ENCODE measurements at places on chromosomes 12 and 14.

- DNase-seq: no peak
Observed at GRCh38 chr12:86959766-86960458, 703.7 kb upstream of the MGAT4C start.

- DNase-seq: no peak
Observed at GRCh38 chr12:22169376-22169775, 123.4 kb downstream of the CMAS start.

DNA sequence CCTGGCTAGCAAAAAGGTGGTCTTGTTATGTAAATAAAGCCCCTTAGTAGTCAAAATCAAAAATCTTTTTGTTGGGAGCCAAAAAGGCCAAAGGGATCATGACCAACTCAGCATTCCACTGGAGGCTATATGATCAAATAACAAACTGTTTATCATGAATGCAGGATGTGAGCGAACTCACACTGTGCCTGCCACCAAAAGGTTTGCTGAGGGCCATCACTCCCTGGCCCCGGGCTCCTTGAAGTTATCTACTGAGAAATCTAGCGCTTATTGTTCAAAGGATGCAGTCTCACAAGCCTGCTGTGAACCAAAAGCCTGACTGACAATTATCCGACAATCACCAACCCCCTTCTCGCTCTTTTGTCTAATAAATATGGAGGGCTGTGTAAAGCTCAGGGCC is 107.2 kb upstream of the DDHD1 start:
- DNase-seq: no peak

DNA sequence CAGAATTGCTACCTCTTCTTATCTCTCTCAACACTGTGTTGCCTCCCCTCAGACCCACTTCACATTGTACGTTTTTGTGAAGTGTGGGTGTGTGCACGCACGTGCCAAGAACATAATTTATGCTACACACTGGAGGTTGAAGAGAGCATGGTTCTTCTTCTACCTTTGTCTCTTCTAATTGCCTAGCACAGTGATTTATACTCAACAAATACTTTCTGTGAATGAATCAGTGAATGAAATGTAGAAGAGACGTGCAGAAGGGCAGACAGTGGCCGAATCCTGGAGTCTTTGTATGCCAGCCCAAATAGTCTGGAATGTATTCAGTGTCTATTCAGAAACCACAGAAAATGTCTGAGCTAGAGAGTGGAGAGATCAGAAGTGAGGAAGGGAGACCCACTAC is 4.6 kb upstream of the SAMD4A start:
- no peak for DNase-seq

DNA sequence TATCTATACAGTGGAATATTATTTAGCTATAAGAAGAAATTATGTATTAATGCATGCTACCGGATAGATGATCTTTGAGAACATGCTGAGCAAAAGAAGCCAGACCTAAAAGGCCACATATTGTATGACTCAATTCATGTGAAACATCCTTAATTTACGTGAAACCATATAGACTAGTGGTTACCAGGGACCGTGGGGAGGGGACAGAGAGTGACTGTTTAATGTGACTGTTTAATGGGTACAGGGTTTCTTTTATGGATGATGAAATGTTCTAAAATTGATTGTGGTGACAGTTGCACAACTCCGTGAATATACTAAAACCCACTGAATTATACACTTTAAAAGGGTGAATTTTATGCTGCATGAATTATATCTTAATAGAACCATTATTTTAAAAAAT is 8.5 kb upstream of the BCL7A start:
- DNase-seq: no peak

- DNase-seq: no peak
Observed at GRCh38 chr12:66662179-66662578, 16.7 kb downstream of the GRIP1 start.

- DNase-seq: no peak
Observed at GRCh38 chr12:9615420-9616136, 7.9 kb upstream of the KLRB1 start.

DNA sequence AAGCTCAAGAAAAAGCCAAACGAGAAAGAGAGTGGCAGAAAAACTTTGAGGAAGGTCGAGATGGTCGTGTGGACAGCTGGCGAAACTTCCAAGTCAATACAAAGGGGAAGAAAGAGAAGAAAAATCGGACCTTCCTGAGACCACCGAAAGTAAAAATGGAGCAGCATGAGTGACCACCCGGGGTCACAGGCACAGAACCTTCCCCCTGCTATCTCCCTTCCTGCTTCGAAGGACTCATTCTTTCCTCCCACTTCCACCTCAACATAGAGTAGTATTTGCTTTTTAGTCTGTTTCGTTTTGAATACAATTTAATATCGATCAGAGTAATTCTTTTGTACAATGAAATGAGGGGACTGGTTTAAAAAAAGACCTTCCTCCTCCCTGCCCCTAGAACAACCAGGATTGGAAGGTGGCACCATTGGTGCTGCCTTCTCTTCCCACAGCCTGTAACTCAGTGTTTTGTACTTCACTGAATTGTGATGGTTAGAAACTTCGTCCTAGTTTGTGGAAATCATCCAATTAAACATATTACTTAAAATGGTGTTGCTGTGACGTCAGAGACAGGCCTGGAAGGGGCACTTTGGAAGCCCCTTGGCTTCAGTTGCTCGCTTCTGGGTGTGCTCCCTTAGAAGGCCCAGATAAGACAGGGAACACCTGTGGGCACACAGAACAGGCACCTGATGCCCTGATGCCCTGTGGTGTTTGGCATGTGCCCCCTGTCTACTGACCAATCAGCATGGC is 26.1 kb upstream of the NFKBIA start:
- DNase-seq: no peak

- no peak for DNase-seq
Observed at GRCh38 chr12:13454991-13455777, 258.7 kb downstream of the EMP1 start.

- peak; percentile 36 for DNase-seq
Observed at GRCh38 chr12:55842681-55843429, at the start of gene MMP19. Gene MMP19 (minus strand): TSS chr12:55842936. CDS start chr12:55842830, 106 bp downstream.

DNA sequence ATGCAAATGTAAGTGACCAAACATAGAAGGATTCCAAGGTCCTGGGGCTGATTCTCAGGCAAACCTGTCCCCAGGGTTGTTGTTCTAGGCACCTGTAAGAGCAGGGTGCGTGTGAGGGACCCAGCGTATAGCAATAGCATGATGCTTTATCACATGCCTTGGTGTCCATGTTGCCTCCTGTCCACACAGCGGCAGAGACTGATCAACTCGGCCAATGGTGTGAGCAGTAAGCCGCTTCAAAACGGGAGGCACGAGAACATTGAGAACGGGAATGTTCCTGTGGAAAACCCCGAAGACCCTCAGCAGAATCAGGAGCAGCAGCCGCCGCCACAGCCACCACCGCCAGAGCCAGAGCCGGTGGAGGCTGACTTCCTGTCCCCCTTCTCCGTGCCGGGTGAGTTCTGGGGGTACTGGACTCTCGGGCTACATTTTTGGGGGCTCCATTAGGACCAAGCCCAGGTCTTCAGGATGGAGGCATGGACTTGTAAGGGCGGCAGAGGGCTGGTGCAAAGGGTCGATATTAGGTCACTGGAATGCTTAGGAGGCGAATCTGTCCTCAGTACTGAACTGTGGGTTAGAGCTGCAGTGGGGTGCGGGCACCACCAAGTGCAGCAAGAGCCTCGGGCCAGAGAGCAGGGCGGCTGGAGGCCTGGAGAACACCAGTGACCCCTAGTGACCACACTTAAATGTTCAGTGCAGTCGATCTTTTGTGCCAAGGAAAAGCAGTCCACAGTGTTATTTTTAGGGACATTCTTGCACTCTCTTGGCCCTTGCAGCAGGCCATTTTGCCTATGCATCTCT is 57.2 kb upstream of the RIN3 start:
- DNase-seq: peak; percentile 79

DNA sequence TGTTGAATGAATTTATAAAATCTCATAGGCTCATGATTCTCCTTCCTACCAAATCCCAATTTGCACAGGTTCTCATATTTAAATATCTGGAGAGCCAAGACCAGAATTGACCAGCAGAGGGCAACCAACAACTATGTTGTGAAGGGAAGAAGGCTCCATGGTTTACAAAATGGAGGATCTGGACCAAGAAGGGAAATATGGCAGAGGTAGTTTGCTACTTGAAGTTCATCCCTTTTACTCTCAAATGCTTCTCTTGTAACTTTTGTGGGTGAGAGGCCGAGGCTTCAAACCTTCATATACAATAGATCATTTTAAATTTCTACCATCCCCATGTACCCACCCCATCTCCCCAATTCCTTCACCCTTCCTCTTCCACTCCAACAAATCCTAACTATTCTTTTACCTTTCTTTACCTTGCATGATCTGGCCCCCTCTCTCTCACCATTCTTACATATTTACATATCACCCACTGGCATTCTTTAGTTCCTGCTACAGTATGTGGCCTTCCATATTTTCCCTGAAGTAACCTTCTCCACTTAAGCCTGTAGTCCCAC is 3.8 kb upstream of the SMARCC2 start:
- peak; percentile 79 for DNase-seq

DNA sequence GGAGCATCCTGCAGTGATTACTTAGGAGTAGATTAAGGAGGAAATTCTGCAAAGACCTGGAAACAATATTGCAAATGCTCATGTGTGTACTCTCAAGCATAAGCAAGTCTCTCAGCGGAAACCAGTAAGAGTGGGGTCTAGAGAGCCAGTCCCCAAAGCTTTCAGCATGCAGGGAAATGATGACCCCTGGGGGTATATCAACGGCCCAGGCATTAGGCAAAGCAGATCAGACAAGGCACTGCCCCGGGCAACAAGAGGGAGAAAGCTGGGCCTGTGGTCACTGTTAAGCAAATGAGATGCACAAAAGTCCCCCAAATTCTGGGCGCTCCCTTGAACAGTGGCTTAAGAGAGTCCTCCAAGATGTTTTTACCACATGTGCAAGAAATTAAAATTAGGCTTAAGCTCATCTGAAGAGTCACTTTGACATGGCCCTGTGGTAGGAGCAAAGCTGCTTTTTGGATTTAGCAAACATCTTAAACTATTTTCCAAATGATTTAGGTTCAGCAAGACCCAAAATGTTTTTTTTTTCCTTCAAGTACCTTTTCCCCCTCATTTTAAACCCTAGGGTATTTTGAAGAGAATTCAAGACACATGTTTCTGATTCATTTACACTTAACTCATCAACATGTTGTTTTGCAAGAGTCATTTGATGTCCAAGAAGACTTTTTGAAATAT is 457.1 kb upstream of the TBX3 start:
- no peak for DNase-seq

GRCh38 chr12:27382171-27382795 is 49.6 kb downstream of the BMAL2 start:
- no peak for DNase-seq

DNA sequence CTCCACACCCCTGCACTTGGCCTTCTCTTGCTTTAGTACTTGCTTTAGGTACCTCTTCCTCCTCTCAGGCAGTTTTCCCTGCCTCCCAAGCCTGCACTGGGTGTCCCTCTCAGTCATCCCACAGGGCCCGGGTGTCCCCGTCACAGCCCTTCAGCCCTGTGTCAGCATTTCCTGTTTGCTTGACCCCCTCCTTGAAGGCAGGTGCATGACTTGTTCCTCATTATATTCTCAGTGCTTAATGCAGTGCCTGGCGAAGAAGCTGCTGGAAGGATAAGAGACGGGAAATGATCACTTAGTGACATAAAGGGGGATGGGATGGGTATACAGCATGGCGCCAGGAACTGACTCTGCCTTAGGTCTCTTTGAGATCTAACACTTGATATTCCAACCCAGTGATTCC is 61.5 kb downstream of the IQSEC3 start:
- peak; percentile 32 for DNase-seq

DNA sequence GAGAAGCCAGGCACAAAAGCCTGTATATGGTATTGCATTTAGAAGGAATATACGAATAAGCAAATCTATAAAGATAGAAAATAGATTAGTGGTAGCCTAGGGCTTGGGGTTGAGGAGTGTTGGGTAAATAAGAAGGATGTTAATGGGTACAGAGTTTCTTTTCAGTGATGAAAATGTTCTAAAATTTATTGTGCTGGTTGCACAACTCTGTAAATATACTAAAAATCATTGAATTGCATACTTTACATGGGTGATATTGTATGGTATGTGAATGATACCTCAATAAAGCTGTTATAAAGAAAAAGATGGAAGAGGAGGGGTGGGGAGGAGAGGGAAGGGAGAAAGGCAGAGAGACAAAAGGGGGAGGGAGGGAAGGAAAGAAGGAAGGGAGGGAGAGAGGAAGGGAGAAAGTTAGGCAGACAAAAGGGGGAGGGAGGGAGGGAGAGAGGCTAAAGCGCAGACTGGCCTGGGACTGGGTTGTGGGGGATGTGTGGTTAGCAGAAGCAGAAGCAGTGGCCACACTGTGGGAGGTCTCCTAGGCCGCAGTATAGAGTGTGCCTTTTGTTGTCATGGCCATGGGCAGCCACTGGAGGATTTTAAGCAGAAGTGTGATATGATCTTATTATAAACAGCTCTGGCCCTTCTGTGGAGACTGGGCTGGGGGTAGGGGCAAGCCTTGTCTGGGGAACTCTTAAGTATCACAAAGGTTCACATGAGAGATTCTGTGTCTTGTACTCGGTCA is 73.6 kb upstream of the ELK3 start:
- peak; percentile 61 for DNase-seq

DNA sequence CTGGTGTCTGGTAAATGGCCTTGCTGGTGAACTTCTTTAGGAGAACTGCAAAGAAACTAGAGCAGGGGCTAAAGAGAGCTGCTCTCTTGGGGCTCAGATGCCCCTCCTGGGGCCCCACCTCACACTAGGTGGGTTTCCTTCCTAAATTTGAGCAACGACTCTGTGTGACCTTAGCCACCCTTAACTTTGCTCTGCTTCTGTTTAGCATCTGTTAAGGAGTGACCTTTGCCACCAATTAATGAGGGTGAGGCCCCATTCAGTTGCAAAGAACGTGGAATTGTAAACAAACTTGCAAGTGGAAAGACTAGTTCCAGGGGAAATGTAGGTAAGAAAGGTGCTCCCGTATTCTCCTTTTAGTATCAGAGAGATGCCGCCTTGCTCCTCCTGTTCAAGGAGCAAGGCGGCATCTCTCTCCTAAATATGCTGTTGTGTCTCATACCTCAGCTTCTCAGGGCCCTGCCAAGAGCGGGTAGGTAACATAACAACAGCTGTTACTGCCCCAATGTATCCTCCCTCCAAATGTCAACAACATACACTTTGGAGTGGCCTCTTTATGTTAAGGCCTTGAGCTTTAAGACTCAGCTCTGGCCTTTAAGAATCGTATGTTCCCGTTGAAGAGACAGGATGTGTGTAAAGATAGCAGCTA is 77.6 kb upstream of the FUT8 start:
- no peak for DNase-seq

DNA sequence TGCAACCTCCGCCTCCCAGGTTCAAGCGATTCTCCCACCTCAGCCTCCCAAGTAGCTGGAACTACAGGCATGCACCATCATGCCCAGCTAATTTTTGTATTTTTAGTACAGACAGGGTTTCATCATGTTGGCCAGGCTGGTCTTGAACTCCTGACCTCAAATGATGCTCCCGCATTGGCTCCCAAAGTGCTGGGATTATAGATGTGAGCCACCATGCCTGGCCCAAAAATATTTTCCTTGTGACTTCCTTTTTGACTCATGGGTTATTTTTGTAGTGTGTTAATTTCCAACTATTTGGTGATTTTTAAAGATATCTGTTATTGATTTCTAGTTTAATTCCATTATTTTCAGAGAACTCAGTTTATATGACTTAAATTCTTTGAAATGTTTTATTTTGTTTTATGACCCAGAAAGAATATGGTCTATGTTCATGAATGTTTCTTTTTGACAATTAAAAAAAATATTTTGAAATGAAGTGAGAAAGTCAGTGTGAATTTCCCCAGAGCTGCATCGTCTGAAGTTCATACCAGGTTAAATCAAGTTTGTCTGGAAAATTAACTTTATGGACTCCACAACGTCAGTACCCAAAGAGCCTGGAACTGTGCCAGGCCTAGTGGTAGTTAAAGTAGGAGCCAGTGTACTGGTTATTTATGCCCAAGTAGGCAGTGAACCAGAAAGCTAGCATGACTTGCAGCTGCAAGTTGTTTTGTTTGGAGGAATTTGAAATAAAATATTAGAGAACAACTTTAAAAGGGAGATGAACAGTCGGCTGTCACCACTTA is 2.8 kb upstream of the CDKL1 start:
- DNase-seq: peak; percentile 30

Measured in femur (tissue), 1 donor.